ENCODE measurements at places on chromosomes 7 and 10.

DNA sequence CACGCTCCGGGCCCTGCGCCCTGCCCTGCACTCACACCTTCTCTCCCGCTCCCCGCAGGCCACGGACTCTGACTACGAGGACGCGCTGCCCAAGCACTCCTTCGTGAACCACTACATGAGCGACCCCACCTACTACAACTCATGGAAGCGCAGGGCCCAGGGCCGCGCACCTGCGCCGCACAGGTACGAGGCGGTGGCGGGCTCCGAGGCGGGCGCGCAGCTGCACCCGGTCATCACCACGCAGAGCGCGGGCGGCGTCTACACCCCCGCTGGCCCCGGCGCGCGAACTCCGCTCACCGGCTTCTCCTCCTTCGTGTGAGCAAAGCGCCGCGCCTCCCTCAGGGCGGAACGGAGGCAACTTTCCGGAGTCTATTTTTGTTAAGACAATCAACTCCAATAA, 417.0 kb upstream of the FOXK1 start:
- no peak for DNase-seq

GRCh38 chr7:104089061-104089460, 99.6 kb upstream of the RELN start:
- DNase-seq, result no peak

DNA sequence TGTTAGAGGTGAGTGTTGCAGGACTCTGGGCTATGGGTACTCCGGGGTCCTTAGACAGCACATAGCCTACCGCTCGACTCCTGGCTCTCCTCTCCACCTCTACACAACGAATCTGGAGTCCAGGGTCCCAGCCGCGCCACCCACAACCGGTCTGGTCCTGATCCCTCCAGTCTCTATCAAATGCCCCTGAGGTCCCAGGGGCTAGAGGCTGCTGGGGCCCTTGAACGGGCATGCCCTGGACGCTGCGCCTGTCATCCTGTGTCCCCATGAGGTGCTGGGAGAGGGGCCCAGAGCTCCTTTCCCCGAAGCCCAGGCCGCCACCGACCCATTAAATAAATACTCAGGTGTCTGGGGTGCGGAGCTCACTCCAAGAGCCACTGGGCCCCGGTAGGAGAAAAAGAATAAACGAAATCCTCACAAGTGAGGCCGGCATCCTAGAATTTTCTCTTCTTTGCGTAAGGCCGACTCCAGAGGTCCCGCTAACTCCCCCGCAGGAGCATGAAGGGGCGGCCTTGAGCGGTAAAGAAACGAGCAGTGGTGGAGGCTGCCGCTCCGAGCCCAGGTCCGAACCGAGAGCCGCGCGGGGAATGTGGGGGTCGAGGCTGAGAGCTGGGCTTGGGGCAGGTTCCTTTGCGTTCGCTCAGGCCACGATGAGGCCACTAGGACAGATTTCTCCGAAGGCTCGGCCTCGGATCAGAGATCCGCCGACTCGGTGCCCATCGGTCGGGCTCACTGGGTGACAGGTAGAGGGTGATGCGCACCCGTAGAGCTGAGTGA, 166.7 kb downstream of the NRF1 start:
- DNase-seq, result no peak

- DNase-seq, result peak; percentile 40
Observed at GRCh38 chr7:140062118-140062527, 628 bp downstream of the PARP12 start.

DNA sequence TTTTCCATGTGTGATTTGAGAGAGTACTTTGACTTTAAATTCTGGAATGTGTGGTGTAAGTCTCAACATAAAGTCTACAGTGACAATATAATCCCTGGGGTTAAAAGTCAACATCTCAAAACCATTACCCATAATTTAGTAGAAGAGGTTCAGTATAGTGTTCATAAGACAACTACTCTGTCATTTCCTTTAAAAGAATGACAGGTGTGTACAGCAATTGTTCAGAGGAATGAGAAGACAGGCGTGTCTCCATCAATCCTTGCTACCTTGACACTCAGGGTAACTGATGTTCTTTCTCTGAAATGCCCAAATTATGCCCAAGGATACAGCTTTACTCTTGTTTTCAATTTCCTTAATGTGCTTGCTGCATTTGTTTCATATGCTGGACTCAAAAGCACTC, 256.4 kb downstream of the DYNC1I1 start:
- DNase-seq, result no peak

GRCh38 chr10:98260350-98260749, 7.6 kb downstream of the LOXL4 start:
- no peak for DNase-seq

DNA sequence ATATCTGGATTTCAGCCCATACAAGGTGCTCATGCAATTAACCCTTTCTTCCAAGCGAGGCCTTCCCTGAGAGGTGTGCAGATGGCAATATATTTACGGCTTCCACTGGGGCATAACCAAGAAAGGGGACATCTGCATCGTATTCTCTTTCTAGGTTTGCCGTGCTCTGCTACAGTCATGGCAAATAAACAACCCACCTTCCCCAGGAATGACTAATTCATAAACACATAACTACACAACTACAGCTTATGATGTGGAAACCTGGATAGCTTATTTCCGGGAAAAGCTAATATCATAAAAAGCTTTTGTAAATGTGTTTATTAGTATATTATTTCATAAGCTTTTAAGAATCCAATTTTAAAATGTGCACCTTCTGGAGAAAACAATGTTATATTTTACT, 120.0 kb downstream of the CAMK1D start:
- no peak for DNase-seq

DNA sequence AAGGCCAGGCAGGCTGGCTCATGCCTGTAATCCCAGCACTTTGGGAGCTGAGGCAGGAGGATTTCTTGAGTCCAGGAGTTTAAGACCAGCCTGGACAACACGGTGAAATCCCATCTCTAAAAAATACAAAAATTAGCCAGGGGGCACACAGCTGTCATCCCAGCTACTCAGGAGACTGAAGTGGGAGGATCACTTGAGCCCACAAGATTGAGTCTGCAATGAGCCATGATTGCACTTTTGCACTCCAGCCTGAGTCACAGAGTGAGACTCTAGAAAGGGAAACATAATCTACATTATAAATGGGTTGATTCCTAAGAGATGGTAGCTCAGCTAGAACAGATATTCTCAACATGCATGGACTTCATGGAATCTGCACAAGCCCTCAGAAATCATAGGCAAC, 6.3 kb upstream of the LIPF start:
- DNase-seq, result no peak

- DNase-seq, result no peak
Observed at GRCh38 chr7:98228801-98229200, 17.6 kb downstream of the BHLHA15 start.

DNA sequence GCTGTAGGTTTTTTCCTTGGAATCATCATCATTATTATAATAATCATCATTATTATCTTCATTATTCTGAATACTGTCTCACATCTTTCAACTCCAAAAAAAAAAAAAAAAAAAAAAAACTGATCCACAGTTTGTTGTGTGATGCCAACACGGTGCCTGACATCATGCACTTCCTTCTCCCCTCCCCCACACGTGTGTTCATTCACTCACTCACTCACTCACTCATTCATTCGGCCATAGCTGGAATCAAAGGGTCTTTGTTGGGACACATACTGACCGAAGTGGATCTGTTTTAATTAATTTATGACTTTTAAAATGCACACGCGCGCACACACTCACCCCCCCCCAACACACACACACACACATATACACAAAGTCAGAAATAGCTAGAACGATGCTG, 177.8 kb downstream of the PIP4K2A start:
- no peak for DNase-seq

- DNase-seq, result no peak
Observed at GRCh38 chr7:101860316-101861217, 43.1 kb downstream of the CUX1 start.

DNA sequence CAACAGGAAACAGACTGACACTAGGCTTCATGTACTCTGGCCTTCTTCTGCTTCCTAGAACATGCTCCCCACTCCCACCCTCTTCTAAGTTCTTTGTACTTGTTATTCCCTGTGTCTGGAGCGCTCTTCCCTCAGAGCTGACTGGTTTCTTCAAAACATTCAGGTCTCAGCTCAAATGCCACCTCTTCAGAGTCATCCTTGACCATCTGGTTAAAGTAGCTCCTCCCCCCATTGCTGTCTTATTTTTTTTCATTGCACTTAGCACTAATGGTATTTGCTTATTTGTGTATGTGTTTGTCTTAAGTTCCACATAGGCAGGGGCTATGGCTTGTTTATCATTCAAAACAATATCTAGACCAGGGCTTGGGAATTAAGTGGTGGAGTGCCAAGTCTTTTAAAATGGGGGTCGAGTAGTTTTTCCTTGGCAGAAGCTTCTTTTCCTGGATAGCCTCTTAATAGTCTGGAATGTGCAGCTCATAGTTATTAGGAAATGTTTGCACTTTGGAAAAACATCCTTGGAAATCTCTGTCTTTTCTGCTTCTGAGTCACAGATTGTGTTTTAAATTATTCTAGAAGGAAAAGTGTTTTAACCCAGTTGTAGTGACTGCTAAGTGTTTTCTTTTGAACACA, 60.0 kb downstream of the RALA start:
- no peak for DNase-seq

DNA sequence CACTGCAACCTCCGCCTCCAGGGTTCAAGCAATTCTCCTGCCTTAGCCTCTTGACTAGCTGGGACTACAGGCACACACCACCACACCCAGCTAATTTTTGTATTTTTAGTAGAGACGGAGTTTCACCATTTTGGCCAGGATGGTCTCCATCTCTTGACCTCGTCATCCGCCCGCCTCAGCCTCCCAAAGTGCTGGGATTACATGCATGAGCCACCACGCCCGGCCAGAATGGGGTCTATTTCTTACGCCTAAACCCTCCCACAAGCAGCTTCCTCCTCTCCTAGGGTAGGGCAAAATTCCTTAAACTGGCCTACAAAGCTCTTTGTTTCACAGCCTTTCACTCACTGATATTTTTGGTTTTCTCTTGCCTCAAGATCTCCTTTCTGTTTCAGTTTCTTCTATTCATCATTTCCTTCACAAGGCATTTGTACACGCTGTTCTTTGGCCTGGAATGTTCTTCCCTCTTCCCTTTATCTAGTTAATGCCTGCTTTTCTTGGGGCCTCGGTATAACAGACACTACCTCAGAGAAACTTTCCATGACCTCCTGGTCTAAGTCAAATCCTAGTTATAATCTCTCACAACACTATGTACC, 6.7 kb downstream of the CPEB3 start:
- no peak for DNase-seq

DNA sequence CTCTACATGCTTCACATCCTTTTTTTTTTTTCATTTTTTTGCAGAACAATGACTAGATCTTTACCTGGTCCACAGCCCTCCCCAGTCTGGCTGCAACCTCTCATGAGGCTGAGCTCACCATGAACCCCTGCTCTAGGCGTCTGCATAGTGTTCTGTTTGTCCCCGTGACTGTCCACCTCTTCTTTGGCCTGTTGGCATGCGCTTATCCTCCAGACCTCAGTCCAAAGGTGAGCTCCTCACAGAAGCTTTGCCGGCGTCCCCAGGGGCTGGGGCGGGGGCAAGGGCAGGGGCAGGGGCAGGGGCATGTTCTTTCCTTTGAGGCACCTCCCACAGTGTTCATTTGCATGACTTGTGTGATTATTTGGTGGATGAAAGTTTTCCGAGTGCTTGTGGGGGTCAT, 218.4 kb upstream of the ZNF32 start:
- no peak for DNase-seq

DNA sequence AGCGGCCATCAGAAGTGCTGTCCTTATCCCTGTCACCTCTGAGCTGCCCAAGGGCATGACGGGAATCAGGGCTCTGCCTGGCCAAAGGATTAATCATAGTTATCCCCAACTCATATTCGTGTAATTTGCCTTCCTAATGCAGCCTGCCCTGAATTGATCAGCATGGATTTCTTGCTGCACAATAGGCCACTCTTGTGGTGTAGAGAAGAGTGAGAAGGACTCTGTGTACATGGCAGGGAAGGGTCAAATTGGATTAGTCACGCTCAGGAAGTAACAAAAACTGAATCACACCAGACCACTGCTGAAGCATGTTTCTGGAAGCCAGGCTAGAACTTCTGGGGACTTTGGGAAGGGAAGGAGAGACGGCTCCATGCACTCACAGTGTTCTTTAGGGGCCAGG, 227.0 kb downstream of the BUB3 start:
- DNase-seq, result no peak
